Right lung (tissue), 10 donors: ENCODE measurements at places on chromosomes 1 and 21.

DNA sequence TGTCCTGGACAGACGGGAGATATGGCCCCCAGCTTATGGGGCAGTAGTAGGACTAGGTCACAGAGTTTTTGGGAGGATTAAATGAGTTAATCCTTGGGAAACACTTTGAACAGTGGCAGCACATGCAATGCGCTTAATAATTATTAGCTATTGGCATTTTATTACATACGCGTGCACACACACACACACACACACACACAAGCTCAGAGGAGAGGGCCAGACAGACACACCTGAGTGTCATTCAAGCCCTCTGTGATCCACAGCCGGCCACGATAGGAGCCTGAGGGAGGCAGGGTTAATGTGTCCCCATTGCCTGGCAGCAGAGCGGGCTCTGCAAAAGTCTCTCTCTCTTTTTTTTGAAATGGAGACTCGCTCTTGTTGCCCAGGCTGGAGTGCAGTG lies 37.9 kb downstream of the EPHA2 start:
- DNase-seq: no peak

DNA sequence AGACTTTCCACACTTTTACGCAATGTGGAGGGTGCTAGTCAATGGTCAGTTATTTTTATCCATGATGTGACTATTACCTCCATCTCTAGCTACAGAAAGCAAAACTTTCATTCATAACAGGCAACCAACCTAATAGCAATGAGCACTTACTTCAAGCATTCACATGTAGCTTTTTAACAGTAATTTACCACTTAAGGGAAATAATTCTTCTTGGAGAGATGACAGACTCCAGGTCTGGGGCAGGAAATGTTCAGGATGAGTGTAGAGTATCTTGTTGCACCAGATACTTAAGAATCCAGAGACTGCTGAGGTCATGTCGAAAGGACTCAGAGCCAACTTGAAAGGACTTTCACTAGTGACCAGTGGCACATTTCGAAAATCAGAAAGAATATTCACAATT lies 347.6 kb downstream of the CHRM3 start:
- DNase-seq: no peak

- no peak for DNase-seq
Observed at GRCh38 chr21:36199021-36199420, 42.4 kb downstream of the DOP1B start.

- no peak for DNase-seq
Observed at GRCh38 chr1:207429963-207430362, 24.2 kb upstream of the CR2 start.

DNA sequence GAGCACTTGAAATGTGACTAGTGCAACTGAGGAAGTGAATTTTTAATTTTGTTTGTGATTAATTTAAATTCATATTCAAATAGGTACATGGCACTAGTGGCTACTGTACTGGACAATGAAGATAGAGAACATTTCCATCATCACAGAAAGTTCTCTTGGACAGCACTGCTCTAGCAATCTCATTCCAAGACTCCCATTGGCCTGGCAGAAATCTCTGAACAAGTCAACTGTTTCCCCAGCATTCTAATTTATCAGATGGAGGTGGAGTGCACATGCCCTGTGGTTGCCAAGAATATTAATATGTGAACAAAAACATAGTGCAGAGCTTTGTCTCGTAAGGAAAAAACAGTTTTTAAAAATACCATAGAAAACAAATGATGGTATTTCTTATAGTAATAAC lies 81.3 kb downstream of the CLIC4 start:
- DNase-seq: no peak

DNA sequence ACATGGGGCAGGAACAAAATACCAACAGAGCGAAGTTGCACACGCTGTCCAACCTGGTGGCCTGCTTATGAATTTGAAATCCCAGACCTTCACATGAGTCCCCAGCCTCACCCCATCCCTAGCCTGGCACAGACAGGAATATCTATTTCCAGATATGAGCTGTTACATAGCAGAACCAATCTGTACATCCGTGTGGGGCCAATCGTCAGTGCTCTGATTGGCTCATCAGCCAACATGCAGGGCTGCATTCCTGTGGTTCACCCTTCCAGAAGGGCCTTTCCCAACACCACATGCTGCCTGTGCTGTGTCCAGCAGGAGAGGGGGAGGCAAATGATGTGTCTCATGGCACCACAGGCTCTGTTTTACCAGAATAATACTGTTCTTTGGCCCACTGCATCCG lies 31.3 kb downstream of the CCN1 start:
- DNase-seq: peak; percentile 77

DNA sequence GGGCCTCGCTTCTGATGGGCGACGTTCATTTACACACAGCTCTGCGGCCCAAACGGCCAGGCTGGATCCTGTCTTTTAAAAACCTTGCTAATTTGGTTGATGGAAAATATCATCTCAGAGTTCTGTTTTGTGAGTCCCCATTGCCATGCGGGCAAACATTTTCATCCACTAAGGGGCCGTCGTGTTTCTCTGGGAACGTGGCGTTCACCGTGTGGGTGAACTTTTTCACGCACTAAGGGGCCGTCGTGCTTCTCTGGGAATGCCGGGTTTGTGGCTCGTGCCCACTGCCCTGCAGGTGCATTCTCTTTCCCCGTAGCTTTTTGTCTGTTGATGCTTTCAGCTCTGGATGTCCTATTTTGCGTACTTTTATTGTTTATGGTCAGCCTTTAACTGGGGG lies 6.8 kb downstream of the COL18A1 start:
- no peak for DNase-seq

- no peak for DNase-seq
Observed at GRCh38 chr1:161153176-161153575, 602 bp upstream of the UFC1 start.

DNA sequence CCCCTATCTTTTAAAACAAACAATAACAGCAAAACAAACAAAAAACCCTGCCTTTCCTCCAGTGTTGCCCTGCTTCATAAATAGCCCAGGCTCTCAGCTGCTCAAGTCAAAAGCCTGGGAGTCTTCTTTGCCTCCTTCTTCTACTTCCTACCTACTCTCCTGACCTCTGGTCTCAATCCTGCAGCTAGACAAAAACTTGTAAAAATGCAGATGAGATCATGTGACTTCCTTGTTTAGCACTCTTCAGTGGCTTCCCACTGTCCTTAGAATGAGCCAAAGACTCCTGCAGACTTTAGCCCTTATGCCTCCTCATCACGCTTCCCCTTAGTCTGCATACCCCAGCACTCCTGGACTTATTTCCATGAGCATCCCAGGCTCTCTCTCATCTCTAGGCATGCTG lies 55.0 kb upstream of the ZNF644 start:
- DNase-seq: no peak

- DNase-seq: no peak
Observed at GRCh38 chr1:67684526-67685066, 405 bp upstream of the GADD45A start.

DNA sequence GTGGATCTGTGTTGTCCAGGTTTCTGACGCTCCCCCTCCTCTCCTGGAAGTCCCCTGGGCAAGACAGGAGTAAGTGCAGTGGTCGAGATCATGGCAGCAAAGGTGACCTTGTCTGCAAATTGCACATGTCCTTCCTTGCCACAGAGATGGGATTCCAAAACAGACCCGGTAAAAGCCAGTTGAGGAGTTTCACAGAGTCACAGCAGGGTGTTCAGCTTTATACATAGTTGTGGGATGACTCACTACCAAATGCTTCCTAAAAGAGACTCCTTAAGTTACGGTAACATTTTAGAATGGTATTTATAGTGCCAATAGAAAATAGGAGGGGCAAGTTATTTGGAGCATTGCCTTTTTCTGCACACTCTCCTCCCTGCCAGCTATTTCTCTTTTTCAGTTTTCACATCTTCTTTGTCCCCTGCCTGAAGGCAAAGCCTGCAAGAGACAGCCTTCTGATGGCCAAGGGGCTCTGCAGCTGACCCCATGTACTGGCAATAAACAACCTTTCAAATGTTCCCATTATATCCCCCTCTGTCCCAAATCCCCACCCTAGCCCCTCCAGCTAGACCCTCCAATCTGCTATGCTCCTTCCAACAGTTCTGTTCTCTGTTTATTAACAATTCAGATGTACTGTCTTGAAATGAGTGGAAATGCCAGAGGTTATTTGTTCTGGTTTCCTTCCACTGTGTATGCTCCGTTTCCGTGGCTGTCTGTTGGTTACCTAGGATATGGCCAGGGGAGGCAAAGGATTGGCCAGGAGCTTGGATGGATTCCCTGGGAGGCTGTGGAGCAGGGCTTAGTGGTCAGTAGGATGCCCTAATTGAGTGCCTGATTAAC lies 115.0 kb downstream of the TGFB2 start:
- DNase-seq: no peak

GRCh38 chr1:43002116-43002515 lies 43.4 kb upstream of the SLC2A1 start:
- DNase-seq: no peak

DNA sequence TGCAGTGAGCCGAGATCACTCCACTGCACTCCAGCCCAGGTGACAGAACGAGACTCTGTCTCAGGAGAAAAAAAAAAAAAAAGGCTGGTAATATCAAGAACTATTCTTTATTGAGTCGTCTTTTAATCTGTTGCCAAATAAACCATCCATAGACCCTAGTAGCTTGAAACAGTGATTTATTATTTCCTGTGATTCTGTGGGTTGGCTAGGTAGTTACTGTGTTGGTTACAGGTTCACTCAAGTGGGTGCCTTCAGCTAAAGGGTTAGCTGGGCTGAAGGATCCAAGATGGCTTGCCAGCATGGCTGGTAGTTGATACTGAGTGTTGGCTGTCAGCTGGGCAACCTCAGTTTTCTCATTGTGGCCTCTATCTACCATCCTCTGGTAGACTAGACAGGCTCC lies 9.2 kb downstream of the TLCD4 start:
- no peak for DNase-seq

DNA sequence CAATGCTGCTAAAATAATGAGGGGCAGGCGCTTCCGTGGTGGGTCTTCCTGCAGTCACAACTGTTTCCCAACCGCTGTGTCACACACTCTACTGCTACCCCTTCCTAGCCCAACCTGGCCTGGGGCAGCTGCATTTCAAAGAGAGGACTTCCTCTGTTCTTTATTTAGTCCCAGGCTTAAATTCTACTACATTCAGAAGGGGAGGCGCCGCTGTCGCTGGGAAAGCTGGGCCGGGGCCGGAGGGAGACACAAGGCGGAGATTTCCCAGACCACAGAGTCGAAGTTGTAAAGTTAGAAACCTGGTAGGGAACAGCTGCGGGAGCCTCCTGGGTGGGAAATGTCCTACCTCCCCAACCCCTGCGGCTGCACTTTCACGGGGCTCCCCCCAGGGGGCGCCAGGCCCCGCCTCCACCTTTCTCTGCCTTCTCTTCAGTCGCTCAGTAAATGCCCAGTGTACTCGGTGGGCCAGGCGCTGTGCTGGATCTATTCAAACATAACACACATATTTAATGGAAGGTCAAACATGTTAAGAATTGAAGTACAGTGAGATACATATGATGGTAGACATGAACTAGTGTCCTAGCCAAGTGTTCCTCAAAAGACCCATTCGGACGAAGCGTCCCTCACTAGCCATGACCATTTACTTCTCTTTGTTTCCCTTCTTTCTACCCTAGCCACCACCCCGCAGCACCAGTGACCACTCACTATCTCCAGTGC lies 23.1 kb downstream of the DYRK3 start:
- DNase-seq: no peak

DNA sequence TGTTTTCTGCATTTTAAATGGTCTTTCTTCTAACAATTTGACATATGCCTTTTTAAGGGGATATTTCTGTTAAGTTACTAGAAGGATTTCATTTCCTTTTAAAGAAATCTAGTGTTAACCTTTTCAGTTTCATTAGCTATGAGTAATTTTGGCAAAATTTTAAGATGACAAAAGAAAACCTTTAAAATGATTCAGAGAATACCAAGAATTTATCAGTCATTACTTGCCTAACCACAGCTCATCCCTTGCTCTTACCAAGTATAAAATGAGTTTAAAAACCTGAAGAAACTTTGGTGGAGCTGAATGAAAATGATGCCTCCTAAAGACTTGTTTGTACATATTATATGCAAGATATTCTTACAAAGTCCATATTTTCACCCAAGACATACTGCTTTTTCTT lies 101.7 kb downstream of the NEK7 start:
- DNase-seq: no peak

GRCh38 chr1:117683571-117684285 lies 77.9 kb downstream of the TENT5C start:
- DNase-seq: no peak

DNA sequence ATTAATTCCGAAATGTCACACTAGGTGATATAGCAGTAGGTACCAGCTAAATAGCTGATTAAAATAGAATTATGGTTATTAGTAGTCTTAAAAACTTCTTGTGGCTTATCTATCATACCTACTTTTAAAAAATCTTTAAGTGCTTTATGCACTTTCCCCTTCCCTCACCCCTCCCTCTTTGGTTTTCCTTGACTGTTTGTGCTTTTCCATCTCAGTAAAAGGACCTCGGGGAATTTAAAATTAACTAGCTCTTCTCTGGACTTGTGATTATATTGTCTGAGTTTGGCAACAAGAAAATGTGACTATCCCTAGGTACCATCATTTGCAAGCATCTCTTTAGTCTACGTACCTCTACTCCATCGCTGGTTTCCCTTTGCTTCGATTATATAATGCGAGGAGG lies 11.2 kb downstream of the COX20 start:
- DNase-seq: no peak

DNA sequence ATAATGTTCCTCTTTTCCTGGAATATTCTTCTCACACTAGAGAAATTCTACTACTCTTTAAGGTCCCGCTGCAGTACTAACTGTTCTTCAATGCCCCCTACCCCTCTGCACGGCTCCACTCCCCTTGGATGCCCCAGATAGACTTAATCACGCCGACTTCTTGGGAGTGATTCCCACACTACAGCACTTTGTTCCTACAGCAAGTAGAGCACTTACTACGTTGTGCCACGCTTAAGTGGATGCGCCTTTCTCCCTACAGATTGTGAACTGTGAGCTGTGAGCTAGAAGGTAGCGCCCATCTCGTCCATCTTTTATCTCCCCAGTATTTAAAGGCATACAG lies 2.2 kb downstream of the ZNF436 start:
- no peak for DNase-seq

GRCh38 chr1:166900987-166901386 lies 24.9 kb upstream of the TADA1 start:
- DNase-seq: no peak

DNA sequence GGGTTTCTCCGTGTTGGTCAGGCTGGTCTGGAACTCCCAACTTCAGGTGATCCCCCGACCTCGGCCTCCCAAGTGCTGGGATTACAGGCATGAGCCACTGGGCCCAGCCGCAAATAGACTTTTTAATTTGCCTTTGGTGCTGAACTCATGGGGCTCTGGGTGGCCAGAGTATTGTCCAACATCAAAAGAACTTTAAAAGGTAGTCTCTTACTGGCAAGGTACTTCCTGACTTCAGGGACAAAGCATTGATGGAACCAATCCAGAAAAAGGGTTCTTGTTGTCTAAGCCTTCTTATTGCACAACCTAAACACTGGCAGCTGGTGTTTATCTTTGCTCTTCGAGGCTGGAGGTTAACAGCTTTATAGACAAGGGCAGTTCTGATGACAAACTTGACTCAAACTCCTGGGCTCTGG lies 3.8 kb upstream of the KTI12 start:
- DNase-seq: no peak

- DNase-seq: no peak
Observed at GRCh38 chr21:42570841-42571387, 57.3 kb downstream of the SLC37A1 start.

- DNase-seq: no peak
Observed at GRCh38 chr1:1359664-1360468, 1.5 kb upstream of the MXRA8 start.
